Right lobe of liver (tissue), 6 donors: ENCODE measurements at places on chromosomes 16 and 17. TPM values are rescaled to one million over a fixed set of nuclear protein-coding genes. Genes with fewer than 3 reads are reported as not detected.

The FBXW10 gene
- 1.0 TPM for total RNA-seq

- no peaks in the 10 kb centered on the region for H3K36me3 ChIP-seq
- no peak for DNase-seq
- H3K27ac ChIP-seq = no peak overlapping the region
- no peaks in the 10 kb centered on the region for H3K4me1 ChIP-seq
- H3K27me3 ChIP-seq = no peaks in the 10 kb centered on the region
Observed at GRCh38 chr16:85123891-85124635, 11.8 kb upstream of the CIBAR2 start.

The PSMC3IP gene
- 1.4 TPM for total RNA-seq

The TEDC2 gene
- total RNA-seq = 0.37 TPM

GRCh38 chr16:14528306-14528705 lies 101.8 kb downstream of the PARN start:
- peak overlapping the region; percentile 71 for H3K27ac ChIP-seq
- no peaks in the 10 kb centered on the region for H3K4me1 ChIP-seq
- no peaks in the 10 kb centered on the region for H3K27me3 ChIP-seq
- DNase-seq = no peak

- H3K27me3 ChIP-seq = no peaks in the 10 kb centered on the region
- H3K27ac ChIP-seq = no peak overlapping the region
- DNase-seq = no peak
- no peak overlapping the region for H3K4me3 ChIP-seq
- H3K4me1 ChIP-seq = peaks cover 19% of the 10 kb centered on the region
- H3K36me3 ChIP-seq = peaks cover 20% of the 10 kb centered on the region
Observed at GRCh38 chr16:29834079-29834478, 13.8 kb downstream of the MVP start.

GRCh38 chr16:22857296-22858025 lies 43.5 kb downstream of the HS3ST2 start:
- no peak for DNase-seq
- no peak overlapping the region for H3K27ac ChIP-seq
- no peaks in the 10 kb centered on the region for H3K27me3 ChIP-seq
- no peaks in the 10 kb centered on the region for H3K36me3 ChIP-seq
- no peaks in the 10 kb centered on the region for H3K4me1 ChIP-seq
- no peak overlapping the region for H3K4me3 ChIP-seq

DNA sequence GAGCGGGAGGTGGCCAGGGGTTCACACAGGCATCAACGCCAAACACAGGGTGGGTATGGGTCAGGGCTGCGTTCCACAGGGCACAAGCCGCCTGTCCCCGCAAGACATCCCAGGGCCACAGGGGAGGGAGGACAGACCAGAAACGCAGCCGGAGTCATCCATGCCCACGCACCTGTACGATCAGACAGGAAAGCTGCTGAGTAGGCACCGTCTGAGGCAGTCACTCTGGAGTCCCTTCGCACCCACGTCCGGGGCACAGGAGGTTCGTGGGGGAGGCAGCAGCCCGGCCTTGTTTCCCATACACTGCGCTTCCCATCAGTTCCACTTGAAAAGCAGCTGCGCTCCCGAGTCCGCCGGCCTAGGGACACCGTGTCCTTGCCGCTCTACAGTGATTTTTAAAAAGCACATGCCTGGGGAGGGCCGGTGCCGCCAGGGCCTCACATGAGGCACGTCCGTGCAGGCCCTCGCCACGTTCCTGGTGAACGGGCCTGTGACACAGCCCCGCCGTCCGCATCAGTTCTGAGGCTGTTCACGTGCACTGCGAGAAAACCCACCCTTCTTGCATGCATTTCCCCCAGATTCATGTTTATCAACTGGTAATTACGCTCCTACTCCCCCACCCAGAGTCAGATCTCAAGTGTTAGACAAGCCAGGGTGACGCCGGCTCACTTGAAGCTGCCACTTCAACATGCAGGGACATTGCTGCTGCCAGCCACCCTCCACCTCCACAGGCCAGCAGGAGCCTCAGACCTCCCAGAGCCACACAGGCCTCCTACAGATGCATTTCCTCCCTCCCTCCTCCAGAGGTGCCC lies 34.8 kb downstream of the WDR45B start:
- no peak for DNase-seq
- no peak overlapping the region for H3K27ac ChIP-seq
- no peaks in the 10 kb centered on the region for H3K4me1 ChIP-seq
- H3K27me3 ChIP-seq = no peaks in the 10 kb centered on the region
- H3K4me3 ChIP-seq = no peak overlapping the region
- H3K36me3 ChIP-seq = peaks cover 37% of the 10 kb centered on the region

The MMP28 gene
- total RNA-seq = 0.28 TPM

The TP53TG3 gene
- not detected for total RNA-seq

DNA sequence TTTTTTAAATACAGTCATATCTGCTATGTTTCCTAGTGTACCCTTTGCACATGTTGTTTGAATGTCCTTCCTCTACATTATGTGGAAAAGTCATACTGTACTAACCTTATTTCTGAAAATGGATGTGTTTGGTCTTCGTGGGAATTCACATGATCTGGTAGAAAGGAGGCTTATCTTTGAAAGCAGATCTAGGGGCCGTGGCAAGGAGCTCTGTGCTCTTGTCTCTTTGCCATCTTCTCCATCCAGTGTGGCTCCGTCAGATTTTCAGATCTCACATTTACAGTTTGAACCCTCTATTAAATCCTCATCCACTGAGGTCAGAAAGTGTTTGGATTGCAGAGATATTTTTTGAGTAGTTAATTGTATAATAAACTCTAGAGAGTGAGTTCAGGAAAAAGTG lies 32.9 kb downstream of the MAP2K4 start:
- H3K4me3 ChIP-seq = no peak overlapping the region
- no peaks in the 10 kb centered on the region for H3K27me3 ChIP-seq
- no peaks in the 10 kb centered on the region for H3K36me3 ChIP-seq
- DNase-seq = no peak

DNA sequence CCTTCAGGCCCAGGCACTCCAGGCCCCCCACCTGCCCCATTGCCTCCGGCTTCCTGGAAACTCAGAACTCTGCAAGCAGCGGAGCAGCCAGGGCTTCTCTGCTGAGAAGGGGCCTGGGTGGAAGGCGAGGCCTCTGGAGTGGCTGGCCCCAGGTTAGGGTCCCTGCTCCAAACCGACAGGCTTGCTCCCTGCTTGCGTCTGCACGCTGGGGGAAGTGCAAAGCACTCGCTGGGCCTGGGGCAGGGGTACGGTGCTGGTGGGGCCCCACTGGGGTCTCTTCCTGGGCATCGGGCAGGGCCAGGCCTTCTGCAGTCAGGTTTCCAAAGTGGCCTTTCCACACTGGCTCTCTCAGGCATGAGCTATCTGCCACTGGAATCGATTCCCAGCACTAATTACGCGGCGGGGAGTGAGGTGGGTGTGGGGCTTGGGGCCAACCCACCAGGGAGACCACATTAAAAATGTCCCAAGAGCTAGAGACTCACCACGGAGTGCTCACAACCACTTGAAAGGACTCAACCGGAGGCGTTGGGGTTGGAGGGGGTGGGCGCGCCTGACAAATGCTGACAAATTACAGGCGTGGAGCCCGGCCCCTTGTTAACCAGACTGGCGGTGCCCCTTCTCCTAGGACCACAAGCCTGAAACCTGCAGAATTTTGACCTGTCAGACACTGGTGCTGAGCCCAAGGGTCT lies 17.9 kb downstream of the FAM83G start:
- H3K27ac ChIP-seq = no peak overlapping the region
- H3K4me3 ChIP-seq = no peak overlapping the region
- no peaks in the 10 kb centered on the region for H3K27me3 ChIP-seq
- no peaks in the 10 kb centered on the region for H3K36me3 ChIP-seq

DNA sequence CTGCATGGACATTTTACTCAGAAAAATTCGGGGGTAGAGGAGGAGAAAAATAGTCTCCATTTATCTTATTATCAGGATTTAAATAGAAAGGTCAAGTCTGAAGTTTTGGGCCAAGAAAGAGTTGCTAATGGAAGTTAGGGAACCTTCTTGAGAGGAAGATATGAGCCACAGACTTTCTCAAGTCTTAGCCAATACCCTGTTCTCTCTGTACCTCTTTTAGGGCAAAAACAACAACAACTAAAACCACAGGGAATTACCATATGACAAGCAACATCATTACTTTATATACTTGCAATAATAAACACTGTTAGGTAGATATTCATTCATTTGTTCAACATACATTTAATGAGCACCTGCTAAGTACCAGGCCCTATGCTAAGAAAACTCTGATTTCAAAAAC lies 282.2 kb upstream of the CDH5 start:
- H3K27ac ChIP-seq = no peak overlapping the region
- no peaks in the 10 kb centered on the region for H3K27me3 ChIP-seq
- no peaks in the 10 kb centered on the region for H3K4me1 ChIP-seq
- no peaks in the 10 kb centered on the region for H3K36me3 ChIP-seq
- H3K4me3 ChIP-seq = no peak overlapping the region

- peak overlapping the region; percentile 89 for H3K4me3 ChIP-seq
- no peak overlapping the region for H3K27ac ChIP-seq
- H3K4me1 ChIP-seq = peaks cover 18% of the 10 kb centered on the region
- DNase-seq = peak; percentile 61
- H3K27me3 ChIP-seq = no peaks in the 10 kb centered on the region
Observed at GRCh38 chr16:29815032-29815721, 775 bp upstream of the PAGR1 start.

GRCh38 chr16:2176047-2176446 lies 20.4 kb downstream of the CASKIN1 start:
- no peak overlapping the region for H3K27ac ChIP-seq
- no peak for DNase-seq
- no peaks in the 10 kb centered on the region for H3K27me3 ChIP-seq
- no peak overlapping the region for H3K4me3 ChIP-seq
- no peaks in the 10 kb centered on the region for H3K4me1 ChIP-seq

- no peak for DNase-seq
- H3K27me3 ChIP-seq = no peaks in the 10 kb centered on the region
- H3K4me3 ChIP-seq = no peak overlapping the region
- no peaks in the 10 kb centered on the region for H3K36me3 ChIP-seq
Observed at GRCh38 chr16:17301593-17302135, 169.1 kb downstream of the XYLT1 start.
